ENCODE measurements at places on chromosomes 1 and 21.

DNA sequence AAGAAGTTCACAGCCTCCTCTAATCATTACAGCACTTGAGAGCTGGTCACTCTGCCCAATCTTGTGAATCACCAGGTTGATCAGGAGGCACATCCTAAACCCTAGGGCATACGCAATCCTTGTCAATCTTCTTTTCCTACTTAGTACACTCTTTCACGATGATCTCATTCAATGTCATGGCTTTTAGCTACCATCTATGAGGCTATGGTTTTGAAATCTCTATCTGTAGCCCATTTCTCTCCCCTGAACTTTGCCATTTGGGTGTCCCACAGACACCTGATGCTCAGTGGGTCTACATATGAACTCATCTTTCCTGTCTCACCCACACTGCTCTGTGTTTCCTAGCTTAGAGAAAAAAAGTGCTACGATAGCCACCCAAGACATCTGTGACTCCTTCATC lies 1.9 kb upstream of the MED18 start:
- DNase-seq: no peak

DNA sequence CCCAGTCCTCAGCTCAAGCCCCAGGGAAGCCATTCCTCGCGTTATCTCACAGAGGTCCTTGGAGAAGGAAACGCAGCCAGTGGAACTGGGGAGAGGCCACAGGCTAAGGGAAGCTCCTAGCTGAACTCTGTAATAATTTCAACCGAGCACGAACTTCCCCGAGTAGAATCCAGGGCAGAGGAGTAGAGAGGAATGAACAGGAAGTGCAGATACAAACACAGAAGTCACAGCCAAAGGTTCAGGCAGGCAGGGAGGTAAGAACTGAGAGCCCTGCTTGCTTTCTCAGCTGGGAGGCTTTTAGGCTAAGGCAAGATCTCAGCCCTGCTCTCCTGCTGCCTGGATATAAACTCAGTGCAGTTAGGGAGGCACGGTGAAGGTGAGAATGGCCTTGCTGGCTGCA lies 23.7 kb downstream of the WARS2 start:
- DNase-seq: no peak

GRCh38 chr1:60036856-60037460 lies 36.6 kb downstream of the C1orf87 start:
- no peak for DNase-seq

GRCh38 chr1:93348104-93348728 lies 2.5 kb downstream of the DR1 start:
- DNase-seq: no peak

DNA sequence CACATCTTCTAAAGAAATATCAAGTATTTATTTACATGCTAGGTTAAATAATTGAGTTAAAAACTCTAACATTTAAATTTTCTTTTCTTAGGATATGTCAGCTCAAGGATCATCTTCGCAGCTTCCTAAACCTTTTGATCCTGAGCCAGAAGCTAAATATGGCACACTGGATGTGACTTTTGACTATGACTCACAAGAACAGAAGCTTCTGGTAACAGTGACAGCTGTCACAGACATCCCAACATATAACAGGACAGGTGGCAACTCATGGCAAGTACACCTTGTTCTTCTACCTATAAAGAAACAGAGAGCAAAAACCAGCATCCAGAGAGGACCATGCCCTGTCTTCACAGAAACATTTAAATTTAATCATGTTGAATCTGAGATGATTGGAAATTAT lies 132.7 kb upstream of the SERTAD4 start:
- no peak for DNase-seq

- no peak for DNase-seq
Observed at GRCh38 chr1:177848577-177848976, 121.3 kb downstream of the SEC16B start.

- DNase-seq: peak; percentile 31
Observed at GRCh38 chr1:26733982-26734381, 38.2 kb downstream of the ARID1A start.

DNA sequence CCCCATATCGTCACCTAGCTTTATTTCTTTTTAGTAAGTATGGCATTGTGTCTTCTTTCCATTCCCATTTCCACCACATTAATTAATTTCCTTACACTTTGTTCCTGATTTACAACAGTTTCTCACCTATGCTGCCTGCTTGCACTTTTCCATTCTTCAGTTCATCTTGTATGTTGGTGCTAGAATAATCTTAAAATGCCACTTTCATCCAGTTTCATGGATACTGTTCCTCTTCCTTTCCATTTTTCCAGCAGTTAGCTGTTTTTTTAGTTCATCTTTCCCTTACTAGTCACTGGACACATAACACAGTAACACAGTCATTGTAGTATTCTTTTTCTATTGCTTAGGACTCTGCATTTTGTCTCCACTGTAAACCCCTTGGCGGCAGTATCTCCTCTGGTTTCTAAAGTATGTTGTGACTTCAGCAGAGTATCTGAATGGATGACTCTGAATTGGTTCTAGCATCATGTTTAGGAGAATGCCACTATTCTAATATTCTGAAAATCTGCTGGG lies 2.1 kb downstream of the CDC7 start:
- DNase-seq: peak; percentile 11

DNA sequence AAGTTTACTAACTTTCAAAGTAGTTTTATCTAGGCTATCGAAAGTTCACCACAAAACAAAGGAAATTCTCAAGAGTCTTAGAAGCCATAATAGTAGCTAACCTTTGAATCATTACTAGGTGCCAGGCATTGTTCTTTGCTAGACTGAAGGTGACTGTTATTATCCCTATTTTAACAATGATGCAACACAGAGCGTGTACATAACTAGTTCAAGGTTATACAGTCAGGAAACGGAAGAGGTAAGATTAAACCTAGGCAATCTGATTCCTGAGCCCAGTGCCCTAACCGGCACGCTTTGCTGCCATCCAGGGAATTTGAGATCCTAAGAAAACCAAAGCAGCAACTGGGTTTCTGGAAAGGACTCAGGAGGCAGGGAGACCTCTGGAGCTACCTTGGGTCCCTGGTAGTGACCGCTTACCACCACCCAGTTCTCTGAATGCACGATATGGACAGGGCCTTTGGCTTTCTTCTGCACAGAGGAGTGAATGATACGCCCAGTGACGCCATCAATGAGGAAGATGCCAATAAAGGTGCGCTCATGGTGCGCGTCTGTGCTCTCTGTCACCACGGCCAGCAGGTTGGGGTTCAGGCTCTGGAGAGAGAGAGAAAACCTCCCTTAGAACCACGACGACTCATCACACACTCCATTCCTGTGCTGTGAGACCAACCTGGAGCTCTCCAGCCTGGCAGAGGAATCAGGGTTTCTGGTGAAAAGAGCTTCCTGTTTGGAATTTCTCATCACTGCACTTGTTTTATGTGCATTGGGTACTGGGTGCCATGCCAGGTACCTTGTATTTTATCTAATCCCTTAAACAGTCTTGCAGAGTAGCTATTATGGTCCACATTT lies 13.1 kb upstream of the UBR4 start:
- no peak for DNase-seq

DNA sequence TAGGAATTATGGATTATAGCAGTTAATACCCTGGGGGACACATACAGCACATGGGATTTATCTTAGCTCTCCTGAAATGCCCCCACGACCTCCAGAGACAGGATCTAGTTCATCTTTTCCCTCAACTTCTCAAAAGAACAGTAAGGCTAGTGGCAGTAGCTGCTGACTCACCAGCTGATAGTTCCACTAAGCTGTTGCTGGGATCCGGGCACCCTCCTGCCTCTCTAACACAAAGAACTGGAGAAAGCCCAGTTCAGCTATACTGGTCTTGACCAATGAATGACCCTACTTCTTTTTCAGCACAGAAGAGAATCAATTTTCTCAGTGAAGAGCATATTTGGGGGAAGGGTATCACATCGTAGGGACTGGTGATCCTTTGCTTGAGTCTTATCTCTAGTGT lies 84.1 kb downstream of the PGBD5 start:
- no peak for DNase-seq

GRCh38 chr1:220880726-220881506 lies 1.7 kb downstream of the HLX start:
- peak; percentile 54 for DNase-seq

- DNase-seq: no peak
Observed at GRCh38 chr1:235160383-235160956, 580 bp downstream of the RBM34 start.

DNA sequence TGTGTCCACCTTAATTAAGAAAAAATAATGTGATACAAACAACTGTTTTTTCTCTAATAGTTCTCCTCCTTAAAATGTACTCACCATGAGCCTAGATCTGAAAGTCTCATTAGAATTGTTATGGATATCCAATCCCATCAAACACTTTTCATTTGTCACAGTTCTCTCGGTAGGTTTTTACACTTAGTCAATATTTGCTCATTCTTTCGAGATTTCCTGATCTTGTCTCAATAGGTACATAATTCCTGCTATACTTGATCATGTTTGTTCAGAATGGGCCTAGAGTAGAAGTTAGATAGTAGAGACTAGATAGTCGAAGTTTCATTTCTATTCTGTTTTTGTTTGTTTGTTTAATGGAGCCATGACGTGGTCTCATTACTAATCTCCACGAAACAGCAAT lies 2005.7 kb downstream of the NCAM2 start:
- no peak for DNase-seq

- DNase-seq: no peak
Observed at GRCh38 chr1:67216401-67216800, 50.1 kb downstream of the IL23R start.

- DNase-seq: no peak
Observed at GRCh38 chr1:14871218-14871970, 272.9 kb downstream of the KAZN start.

DNA sequence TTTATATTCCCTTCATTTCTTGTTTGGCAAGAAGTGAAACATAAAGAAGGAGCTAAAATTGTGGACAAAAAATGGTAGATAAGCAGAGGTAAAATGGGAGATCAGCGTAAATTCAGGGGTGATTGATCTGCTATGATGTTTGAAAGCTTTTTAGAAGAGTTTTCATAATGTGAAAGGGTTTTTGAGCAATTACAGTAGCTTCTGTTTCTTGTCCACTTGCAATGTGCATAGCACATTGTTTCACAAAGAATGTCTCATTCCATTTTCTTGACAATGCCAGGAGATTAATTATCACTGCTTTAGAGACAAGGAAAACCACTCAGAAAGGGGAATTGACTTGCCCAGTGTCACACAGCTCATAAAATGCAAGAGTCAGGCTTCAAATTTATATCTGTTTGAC lies 65.9 kb upstream of the PLPPR4 start:
- no peak for DNase-seq

DNA sequence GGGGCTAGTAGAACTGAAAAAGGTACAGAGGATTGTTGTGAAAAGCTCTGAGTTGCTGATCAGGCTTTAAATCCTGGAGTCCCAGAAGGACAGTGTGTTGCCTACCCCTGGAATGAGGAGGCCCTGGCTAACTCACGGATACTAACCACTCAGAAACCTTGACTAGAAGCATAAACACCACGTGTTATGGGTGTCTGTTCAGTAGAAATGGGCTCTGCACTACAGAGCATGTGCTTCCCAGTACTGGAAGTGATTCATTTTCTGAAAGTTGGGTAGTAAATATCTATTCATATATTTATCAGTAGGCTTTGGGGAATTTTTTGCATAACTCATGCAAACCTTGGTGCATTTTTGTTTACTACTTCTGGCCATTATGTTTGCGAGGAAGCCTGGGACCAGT lies 15.1 kb upstream of the CLCA1 start:
- no peak for DNase-seq

GRCh38 chr21:42403611-42404231 lies at the start of gene UBASH3A:
TSS of gene UBASH3A (plus strand) at chr21:42403902. CDS start at chr21:42403946, 44 bp downstream.
- no peak for DNase-seq

- no peak for DNase-seq
Observed at GRCh38 chr21:32930673-32931072, 95.1 kb upstream of the OLIG2 start.

DNA sequence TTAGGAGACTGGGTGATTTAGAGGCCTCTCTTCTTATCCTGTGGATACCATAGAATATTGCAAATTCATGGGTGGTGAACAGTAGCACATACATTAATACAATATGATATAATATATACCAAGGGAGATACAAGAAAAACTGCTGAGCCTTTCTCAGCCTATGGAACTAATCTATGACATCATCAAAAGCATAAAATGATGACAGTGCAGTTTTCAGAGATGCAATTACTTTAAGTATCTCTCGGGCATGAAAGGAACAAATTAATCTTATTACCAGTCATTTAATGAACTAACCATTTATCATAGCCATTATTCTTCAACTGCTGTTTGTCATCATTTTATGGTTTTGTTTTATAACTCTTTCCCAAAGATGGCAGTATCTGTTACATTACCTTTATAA lies 3.5 kb downstream of the CHODL start:
- DNase-seq: no peak

GRCh38 chr21:34204481-34205439 lies 131.4 kb downstream of the MRPS6 start:
- no peak for DNase-seq

DNA sequence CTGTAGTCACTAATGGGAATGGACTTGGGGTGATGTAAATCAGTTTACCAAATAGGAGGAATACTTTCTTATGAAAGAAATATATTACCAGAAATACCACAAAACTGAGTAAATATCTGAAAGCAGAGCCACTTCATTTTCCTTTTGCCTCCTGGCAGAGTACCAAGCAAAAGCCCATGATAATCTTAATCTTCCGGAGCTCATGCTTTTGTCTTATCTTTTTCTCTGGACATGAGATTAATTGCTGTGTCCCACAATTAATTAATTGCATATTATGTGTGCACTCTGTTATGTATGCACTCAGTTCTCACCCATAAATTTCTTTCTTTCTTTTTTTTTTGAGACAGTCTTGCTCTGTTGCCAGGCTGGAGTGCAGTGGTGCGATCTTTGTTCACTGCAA lies 94.1 kb upstream of the PDE4B start:
- DNase-seq: no peak

- DNase-seq: no peak
Observed at GRCh38 chr1:203797216-203797615, 1.8 kb downstream of the ZBED6 start.

GRCh38 chr1:161676958-161677689 lies 14.2 kb downstream of the FCGR2B start:
- DNase-seq: no peak

DNA sequence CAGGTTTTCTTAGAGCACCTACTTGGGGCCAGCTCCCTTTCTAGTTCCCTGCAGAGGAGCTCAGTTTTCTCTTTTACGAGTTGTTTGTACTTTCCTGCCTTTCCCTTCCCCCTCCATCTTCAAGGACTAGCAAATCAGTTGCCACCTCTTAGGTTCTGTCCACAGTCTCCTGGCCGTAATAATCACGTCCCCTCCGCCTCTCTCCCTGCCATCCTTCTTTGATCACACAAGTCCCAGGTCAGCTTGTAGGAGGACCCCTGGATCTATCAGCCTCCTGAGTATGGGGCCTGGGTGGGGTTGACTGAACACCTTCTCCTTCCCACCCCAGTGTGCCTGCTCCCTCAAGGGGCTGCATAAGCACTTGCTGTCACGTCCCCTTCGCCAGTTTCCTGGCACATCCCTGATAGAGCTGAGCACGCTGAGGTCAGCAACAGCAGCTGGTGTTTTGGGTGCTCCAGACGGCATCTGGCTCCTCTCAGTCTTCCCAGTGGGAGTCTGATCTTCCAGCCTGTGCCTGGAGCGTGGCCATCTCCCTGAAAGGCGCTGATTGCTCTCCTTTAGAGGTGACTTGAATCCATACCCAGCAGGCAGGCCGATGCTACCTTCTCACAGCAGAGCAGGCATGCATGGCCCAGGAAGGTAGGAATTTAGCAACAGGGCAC lies 216.1 kb upstream of the TMEM51 start:
- no peak for DNase-seq

- no peak for DNase-seq
Observed at GRCh38 chr1:207946756-207947155, 35.8 kb upstream of the CD34 start.

- DNase-seq: no peak
Observed at GRCh38 chr1:39272798-39273469, 68.4 kb downstream of the MACF1 start.

- no peak for DNase-seq
Observed at GRCh38 chr1:246404078-246404477, 103.0 kb downstream of the SMYD3 start.

Data from activated CD4-positive, alpha-beta T cell treated with anti-CD3 and anti-CD28 coated beads for 48 hours (primary cell).